ENCODE measurements at places on chromosomes 4 and X.

- DNase-seq: no peak
Observed at GRCh38 chrX:44042116-44042515, 68.9 kb upstream of the NDP start.

- DNase-seq: peak; percentile 46
Observed at GRCh38 chr4:83074086-83074704, 39.2 kb downstream of the COPS4 start.

DNA sequence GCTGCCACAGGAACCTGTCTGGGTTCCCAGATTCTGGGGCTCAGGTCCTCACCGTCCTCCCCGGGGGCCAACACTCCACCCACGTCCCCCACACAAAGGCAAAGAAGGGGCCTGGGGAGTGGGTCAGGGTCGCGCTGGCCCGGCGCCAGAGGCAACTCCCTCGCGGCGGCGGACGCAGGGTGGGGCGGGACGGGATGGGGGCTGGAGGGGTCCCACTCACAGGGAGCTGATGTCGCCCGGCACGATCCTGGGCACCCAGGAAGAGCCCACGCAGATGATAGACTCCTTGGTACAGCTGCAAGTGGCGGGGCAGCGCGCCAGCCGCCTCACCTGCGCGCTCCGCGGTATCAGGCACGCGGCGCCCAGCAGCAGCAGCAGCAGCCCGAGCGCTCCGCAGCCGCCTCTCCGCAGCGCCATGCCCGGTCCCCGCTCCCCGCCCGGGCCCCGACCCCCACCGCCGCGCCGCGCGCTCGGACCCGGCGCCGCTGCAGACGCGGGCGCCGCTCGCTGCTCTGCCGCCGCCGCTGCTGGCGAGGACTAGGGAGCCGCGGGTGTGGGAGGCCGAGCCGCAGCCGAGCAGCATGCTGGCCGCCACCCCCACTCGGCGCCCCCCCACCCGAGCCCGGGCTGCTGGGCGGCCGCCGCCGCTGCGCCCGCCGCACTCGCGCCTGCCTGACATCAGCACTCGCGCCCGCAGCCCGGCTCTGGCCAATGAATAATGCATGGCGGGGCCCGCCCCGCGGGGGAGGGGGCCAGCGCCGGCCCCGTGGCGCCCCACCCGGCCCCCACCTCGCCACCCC is at the start of gene LGI2:
TSS of gene LGI2 (minus strand) at position 670 of the 800 bp plus-strand sequence. CDS start at position 417, 253 bp downstream.
- DNase-seq: no peak

DNA sequence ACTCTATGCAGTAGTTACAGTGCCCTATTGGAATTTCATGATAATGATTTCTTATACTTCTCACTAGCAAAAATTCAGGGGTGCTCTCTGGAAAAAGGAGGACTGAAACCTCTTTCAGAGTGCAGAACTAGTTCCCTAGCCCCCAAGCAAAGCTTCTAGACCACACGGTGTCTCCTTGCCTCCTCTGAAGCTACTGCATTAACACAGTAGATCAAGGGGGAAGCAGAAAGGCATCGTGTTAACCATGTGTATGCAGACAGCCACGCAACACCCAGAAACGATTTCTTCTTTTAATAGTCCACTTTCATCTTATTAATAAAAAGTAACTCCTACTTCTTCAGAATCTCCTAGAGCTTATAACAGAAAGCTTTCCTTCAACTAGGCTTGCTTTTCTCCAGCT is 44.7 kb downstream of the MAML3 start:
- DNase-seq: no peak

GRCh38 chr4:186351668-186352194 is 85.7 kb downstream of the F11 start:
- no peak for DNase-seq

GRCh38 chrX:50430917-50431575 is 39.6 kb downstream of the DGKK start:
- DNase-seq: no peak

GRCh38 chrX:101365301-101365795 is 16.8 kb upstream of the TIMM8A start:
- DNase-seq: no peak

GRCh38 chrX:100745806-100746537 is 14.1 kb upstream of the SYTL4 start:
- no peak for DNase-seq

GRCh38 chr4:14269824-14270223 is 642.3 kb upstream of the BOD1L1 start:
- DNase-seq: no peak

GRCh38 chrX:154698630-154699248 is 45.4 kb upstream of the CTAG2 start:
- no peak for DNase-seq

- DNase-seq: no peak
Observed at GRCh38 chr4:115865736-115866135, 752.3 kb upstream of the NDST4 start.

DNA sequence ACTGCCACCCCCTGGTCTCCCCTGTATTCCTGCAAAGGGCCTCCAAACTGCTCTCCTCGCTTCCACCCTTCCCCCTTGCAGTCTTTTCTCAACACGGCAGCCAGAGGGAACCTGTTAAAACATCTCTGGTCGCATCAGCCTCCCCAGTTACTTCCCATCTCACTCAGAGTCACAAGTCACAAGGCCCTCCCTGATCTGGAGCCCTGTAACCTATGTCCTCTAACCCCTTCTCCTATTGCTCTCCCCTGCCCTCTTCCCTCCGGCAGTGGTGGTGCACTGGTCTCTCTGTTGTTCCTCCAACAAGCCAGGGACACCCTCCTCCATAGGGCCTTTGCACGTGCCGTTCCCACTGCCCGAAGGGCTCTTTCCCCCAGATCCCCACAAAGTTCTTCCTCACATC is 73.2 kb downstream of the SH3KBP1 start:
- no peak for DNase-seq

DNA sequence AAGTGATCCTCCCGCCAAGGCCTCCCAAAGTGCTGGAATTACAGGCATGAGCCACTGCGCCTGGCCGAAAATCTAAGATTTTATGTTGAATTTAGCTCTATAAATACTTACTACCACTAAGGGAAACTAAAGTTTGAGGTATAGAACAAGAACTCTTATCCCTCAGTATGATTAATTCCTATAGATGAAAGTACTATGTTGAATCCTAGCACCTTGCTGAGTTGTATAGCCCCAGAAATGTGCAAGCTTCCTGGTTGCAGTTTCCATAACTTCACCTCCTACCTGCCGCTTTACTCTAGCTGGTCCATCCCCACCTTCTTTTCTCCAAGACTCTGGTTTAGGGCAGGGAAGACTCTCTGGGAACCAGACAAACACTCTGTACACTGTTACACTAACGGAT is 11.8 kb upstream of the TSPAN5 start:
- DNase-seq: no peak

GRCh38 chr4:80921441-80921840 is 109.1 kb upstream of the BMP3 start:
- DNase-seq: no peak

- no peak for DNase-seq
Observed at GRCh38 chr4:143163614-143164013, 21.1 kb upstream of the USP38 start.

- DNase-seq: no peak
Observed at GRCh38 chr4:128917781-128918180, 108.3 kb downstream of the JADE1 start.

GRCh38 chr4:6591313-6591712 is 16.3 kb downstream of the MAN2B2 start:
- no peak for DNase-seq

GRCh38 chr4:94545296-94545695 is 93.6 kb downstream of the PDLIM5 start:
- DNase-seq: no peak

DNA sequence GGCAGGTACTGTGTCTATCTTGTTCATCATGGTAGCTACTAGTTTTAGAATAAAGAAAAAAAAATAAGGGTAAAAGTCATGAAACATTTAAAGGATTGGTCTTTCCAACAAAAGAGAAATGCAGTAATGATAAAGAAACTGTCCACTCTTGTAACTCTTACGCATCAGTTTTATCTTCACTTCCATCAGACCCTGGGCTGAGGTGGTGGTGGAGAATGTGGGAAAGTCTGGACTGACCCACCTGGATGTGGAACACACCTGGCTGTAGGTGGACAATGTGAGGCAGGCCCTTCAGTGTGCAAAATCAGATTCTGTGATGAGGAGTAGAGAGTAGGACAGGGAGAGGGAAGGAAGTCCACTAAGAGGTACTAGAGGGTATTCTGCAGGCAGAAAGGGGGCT is 128.6 kb downstream of the RASL11B start:
- no peak for DNase-seq

- no peak for DNase-seq
Observed at GRCh38 chr4:143186649-143187048, 1.9 kb downstream of the USP38 start.

- no peak for DNase-seq
Observed at GRCh38 chr4:139461022-139461628, 7.2 kb downstream of the RAB33B start.
